ENCODE measurements at places on chromosomes 7 and 10.

GRCh38 chr7:76129366-76129765 lies 72.3 kb upstream of the SRRM3 start:
- no peak for DNase-seq

DNA sequence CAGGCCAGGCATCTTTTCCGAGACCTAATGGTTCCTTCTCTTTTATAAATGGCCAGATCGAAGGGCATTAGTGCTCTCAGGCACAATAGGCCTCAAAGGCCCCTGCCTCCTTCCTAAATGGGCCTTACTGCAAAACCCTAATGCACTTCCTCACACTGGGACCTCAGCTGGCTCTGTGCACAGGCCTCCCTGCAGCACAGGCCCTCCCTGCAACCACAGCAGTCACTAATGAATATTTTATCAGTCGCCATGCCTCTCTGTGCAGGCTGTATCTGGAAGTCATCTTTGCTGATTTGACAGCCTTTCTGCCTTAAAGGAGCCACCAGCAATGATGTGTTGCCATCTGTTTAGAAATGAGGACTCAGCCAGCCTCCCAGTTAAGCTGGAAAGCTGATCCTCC lies 54.9 kb upstream of the SDK1 start:
- DNase-seq, result no peak

GRCh38 chr7:29937132-29937531 lies 52.5 kb downstream of the SCRN1 start:
- no peak for DNase-seq

- no peak for DNase-seq
Measured at GRCh38 chr7:46616636-46617035, 695.6 kb upstream of the IGFBP3 start.

DNA sequence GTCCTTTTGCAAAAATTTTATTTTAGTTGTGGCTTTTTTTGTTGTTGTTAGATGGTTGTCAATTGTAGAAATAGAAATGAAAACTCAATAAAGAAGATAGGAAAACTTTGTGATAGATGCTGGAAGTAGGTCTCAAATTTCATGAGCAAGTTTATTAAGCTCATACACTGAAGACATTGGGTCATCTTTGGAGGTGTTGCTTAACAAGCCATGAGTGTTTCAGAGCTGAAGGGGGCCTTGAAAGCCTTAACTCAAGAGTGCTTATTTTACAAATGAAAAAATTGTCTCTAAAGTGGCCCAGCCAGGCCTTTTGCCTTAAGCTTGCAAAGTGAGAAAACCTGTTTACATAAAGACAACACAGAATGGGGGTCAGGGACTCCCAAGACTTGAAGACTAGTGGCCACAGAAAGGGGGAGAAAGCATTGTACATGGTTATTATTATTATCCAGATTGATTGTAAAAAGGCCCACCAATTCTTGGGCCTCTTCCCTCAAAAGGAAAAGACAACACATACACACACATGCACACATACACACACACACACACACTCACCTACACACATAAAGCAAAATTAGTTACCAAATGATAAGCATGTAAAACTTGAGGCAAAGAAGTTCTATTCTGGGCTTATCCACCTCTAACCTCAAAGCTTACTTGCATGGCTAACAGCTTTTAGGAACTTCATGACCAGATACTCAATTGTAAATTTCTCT lies 49.7 kb upstream of the GLCCI1 start:
- DNase-seq, result no peak

DNA sequence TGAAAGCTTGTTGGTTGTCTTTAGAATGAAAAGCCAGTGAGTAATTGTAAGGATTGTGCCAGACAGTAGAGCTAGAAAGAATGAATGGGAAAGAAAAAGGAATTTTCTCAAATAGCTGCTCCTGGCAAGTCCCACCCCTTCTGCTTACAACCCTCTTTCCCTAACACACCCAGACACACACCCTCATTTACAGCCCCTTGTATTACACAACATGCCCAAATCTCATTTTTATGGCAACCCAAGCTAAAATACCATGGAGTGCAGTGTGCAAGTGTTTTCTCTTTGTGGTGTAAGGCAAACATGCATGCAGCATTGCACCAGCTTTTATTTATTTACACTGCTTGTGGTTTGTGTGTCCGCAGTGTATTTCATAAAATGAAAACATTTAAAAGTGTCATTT lies 1.5 kb downstream of the PRKAR2B start:
- no peak for DNase-seq

- DNase-seq, result no peak
Measured at GRCh38 chr7:128113839-128114238, 82.6 kb upstream of the LRRC4 start.

GRCh38 chr10:48610585-48611093 lies 5.8 kb upstream of the ARHGAP22 start:
- DNase-seq, result no peak

DNA sequence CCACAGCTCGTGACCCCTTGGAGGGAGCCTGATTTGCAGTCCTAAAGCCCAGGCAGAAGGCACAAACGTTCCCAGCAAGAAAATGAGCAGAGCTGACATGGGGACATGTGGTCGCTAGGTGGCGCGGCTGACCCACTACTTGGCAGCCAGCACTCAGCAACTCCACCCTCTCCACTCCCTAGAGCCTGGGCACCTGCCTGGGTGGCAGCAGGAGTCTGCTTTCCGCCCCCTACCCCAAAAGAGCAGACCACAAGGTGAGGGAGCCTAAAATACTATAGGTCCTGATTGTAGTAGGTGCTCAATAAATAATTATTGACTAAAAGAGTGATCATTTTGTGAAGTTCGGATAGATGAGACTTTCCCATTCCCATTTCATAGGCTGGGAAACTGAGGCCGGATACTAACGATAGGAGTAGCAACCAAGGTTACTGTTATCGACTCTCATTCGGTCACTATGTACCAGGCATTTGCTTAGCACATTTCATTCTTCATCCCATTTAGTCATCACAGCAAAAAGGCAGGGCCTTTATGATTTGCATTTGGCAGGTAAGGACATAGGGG lies 57.4 kb downstream of the NEUROG3 start:
- DNase-seq, result no peak

- DNase-seq, result no peak
Measured at GRCh38 chr10:11013836-11014235, 3.8 kb upstream of the CELF2 start.

DNA sequence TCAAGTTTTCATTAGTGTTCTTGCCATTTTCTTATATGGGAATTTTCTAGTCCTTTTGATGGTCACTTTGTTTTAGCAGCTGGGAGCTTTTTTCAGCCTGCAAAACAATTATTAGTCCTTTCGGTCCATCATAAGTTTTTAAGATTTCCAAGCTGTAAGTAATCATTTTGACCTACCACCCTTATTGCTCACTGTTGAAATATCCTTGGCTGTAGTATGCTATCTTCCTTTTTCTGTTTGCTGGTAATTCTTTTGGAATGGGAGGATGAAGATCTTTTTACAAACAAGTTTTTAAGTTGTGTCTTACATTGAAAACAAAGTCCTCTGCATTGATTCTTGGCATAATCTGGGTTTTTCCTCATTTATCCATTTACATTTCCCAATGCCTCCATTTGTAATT lies 24.0 kb downstream of the BZW2 start:
- DNase-seq, result no peak

DNA sequence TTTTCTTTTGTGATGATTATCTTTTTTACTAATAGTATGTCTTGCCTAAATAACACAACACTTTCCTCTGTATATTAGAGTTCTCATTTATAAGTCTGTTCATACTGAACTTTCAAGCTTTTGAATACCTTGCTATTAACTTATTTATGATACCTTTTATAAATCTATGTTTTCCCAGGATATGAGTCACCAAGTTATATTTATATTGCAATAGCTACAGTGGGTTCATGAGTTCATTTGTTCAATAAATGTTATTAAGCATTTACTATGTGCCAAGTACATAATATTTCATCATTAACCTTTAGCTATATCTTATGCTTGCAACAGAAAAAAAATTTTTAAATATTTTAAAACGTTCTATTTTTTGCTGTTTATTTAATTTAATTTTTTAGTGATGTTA lies 18.3 kb downstream of the CLCN1 start:
- no peak for DNase-seq

GRCh38 chr7:138738114-138738513 lies 37.0 kb upstream of the SVOPL start:
- DNase-seq, result no peak

DNA sequence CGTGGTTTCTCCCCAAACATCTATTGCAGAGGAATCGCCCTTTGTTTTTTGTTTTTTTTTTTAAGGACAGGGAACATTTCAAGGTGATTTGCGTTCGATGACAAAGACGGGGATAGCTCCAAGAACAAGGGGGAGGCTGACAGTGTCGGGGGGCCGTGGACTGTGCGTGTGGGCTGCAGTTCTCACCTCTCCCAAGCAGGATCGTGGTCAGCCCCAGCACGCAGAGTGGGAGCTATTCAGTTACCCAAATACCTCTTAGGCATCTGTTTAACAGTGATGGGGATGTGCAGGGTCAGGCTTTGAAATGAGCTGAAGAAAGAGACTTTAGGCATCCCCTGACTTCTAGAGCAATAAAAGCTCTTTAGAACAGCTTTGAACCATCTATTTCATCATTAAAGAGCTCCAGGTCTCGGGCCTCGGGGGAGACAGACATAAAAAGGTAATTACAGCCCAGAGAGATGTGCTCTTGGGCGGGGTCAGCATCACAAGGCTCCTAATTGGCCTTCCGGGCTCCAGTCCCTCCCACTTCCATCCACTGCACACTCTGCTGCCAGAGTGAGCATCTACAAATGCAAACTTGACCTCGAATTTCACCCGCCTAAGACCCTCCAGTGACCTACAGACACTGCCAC lies 97.3 kb downstream of the MYL10 start:
- DNase-seq, result no peak

DNA sequence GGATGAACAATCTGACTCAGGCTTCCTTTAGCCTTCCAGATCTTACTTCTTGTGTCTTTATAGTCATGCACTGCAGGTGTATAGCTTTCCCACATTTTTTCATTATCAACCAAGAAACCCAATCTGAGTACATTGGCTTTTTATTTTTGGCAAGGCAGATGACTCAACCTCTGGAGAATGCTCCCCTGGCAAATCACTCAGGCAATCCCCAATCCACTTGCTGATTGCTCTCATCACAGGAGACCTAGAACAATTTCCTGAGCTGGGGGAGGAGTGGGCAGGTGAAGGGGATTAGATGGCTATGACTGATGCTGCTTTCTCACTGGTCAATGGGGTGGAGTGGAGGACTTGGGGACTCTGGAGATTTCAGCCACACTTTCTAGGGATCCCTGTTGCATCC lies 134.4 kb downstream of the SLC16A9 start:
- no peak for DNase-seq
